ENCODE measurements at places on chromosomes 3 and 15. TPM values are rescaled to one million over a fixed set of nuclear protein-coding genes. Genes with fewer than 3 reads are reported as not detected.
A peak's percentile ranks its signal among the peaks of the same experiment; 100 is the strongest.

DNA sequence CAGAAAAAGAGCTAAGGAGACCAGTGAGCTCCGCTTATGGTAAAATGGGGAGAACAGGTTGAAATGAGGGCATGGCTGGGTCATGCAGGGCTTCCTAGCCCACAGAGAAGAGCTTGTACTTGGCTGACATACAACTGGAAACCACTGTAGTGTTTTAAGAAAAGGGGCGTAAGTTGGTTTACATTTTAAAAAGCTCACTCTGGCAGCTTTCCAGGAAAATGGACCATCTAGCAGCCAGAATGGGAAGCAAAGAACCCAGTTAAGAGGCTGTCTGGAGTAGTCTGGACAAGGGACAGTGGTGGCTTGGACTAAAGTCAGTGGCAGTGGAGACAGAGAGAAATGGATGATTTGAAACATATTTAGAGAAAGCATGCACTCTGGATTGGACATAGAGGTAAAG, 1.9 kb downstream of the MORC1 start:
- no peak for DNase-seq
- H3K4me3 ChIP-seq = no peak overlapping the region
- H3K4me1 ChIP-seq = no peaks in the 10 kb centered on the region
- no peaks in the 10 kb centered on the region for H3K27me3 ChIP-seq

The RNF13 gene
- total RNA-seq = 107 TPM

DNA sequence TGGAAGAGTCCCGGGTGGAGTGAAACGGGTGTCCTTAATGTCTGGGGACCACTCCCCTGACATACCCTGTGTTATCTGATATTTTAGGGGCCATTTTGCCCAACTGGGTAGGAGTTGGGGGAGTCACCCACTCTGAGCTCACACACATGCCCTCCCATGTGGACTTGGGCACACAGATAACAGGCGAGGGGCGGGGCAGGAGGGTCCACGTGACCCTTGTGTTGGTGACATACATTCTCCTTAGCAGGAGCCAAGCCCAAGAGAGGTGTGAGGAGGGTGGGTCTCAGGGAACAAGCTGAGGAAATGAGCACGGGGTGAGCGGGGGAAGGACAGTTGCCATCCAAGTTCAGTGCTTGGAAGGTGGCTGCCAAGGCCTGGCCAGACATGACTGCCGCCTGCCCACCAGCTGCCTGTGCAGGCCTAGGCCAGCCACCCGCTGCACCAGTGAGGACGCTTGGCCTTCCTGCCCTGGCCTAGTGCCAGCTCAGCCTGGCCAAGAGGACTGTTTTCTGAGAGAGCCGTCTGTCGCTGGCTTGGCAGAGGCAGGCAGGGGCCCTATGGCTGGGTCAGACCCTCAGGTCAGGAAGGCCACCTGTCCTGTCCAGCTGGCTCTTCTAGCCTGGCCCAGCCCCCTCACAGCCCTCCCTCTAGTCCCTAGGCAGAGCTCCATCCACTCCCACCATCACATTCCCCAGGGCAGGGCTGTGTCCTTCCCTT, 31.3 kb upstream of the TMEM115 start:
- no peaks in the 10 kb centered on the region for H3K4me1 ChIP-seq
- DNase-seq = peak; percentile 70
- H3K4me3 ChIP-seq = no peak overlapping the region
- no peaks in the 10 kb centered on the region for H3K27me3 ChIP-seq
- no peaks in the 10 kb centered on the region for H3K36me3 ChIP-seq
- H3K27ac ChIP-seq = no peak overlapping the region

- H3K36me3 ChIP-seq = no peaks in the 10 kb centered on the region
- H3K27me3 ChIP-seq = no peaks in the 10 kb centered on the region
- H3K4me1 ChIP-seq = no peaks in the 10 kb centered on the region
- H3K27ac ChIP-seq = no peak overlapping the region
- no peak for DNase-seq
- no peak overlapping the region for H3K4me3 ChIP-seq
Observed at GRCh38 chr3:145522893-145523651, 637.9 kb downstream of the PLOD2 start.

DNA sequence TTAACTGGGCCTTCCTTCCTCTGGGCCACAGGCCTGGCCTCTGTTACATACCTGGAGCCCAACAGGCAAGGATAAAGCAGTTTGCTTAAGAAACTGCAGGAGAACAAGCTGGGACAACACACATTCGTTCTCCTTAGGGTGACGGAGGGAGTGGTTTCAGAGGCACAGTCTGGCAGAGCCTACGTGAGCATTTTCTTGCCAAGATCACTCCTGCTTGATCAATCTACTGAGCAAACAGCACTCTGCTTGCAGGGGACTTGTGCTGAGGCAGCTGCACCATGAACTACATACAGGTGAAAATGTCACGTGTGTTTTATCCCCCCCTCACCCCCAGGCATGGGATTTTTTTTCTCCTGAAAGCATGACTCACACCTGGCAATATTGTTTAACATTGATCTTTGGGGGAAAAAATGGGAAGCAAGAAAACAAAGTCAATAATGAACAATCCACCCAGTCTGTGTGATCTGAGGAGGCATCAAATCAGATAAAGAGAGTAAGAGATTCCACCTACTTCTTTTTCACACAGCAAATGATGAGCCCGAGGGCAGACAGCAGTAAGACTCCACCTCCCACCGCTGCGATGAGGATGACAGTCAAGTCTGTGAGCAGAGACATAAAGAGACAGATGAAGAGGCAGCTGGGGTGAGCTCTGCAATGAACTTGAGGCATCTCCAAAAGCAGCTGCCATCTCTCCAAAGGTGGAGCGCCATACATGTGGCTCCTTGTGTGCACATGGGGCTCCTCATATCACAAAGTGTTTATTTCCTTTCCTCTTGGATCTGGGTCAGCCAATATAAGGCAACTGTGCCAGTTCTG, 57.4 kb downstream of the CDCP1 start:
- no peak overlapping the region for H3K4me3 ChIP-seq
- H3K27me3 ChIP-seq = no peaks in the 10 kb centered on the region
- H3K27ac ChIP-seq = no peak overlapping the region
- DNase-seq = no peak

DNA sequence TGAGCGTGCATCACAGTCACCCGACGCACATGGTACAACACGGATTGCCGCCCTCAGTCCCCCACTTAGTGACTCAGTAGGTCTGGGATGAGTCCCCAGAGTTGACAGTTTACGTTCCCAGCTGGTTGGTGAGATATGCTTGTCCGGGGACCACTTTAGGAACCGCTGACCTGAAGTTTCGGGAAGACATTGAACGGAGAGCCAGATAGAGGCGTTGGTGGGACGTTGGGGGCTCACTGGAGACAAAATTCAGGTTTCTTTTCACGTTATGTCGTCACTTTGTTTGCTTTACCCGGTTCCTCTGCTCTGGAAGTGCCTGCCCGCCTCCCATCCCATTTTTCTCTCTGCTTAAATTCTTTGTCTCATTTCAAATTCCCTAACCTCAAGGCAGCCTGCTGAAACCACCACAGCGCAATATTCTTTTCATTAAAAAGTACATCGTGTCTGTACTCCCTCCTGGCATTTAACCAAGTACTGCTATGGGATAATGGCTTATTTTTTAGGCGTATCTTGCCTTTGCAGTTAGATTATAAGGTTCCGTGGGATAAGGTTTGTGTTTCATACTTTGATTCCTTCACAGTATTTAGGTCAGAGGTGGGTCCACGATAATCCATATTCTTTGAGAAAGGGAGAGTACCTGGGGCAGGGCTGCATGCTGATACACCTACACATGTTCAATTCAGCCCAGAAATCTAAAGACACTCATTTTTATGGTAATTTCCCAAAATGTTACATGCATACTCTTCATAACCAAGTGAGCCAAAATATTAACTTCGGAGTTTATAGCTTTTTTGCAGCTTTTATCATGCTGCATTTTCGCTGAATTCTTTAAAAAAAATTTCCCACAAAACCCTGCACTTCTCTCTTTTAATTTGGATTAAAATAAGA, 921 bp downstream of the LMLN start:
- H3K27ac ChIP-seq = peak overlapping the region; percentile 87
- no peaks in the 10 kb centered on the region for H3K27me3 ChIP-seq
- H3K4me1 ChIP-seq = peaks cover 25% of the 10 kb centered on the region
- peak overlapping the region; percentile 81 for H3K4me3 ChIP-seq

- no peak overlapping the region for H3K27ac ChIP-seq
- no peak overlapping the region for H3K4me3 ChIP-seq
- H3K4me1 ChIP-seq = no peaks in the 10 kb centered on the region
- H3K27me3 ChIP-seq = no peaks in the 10 kb centered on the region
- DNase-seq = no peak
Observed at GRCh38 chr15:55016225-55016624, 180.5 kb downstream of the RSL24D1 start.

- DNase-seq = no peak
- peaks cover 10% of the 10 kb centered on the region for H3K36me3 ChIP-seq
Observed at GRCh38 chr15:101723171-101723873, 951 bp downstream of the TARS3 start.

Measured in sigmoid colon (tissue), 7 donors.